ENCODE measurements at places on chromosomes 1 and 21. TPM values are rescaled to one million over a fixed set of nuclear protein-coding genes. Genes with fewer than 3 reads are reported as not detected.

EPHA8 gene
- 4.3 TPM for total RNA-seq

NCF2 gene
- total RNA-seq: 32.0 TPM

GNG12 gene
- 153 TPM for total RNA-seq

PLPPR4 gene
- 9.9 TPM for total RNA-seq

GALNT2 gene
- 66.0 TPM for total RNA-seq

KCNJ9 gene
- not detected for total RNA-seq

SYTL1 gene
- 8.2 TPM for total RNA-seq

USP24 gene
- total RNA-seq: 42.4 TPM

IL20 gene
- 2.2 TPM for total RNA-seq

LAMB3 gene
- total RNA-seq: 16.1 TPM

TRIM45 gene
- total RNA-seq: 12.0 TPM

INSRR gene
- total RNA-seq: not detected
